ENCODE measurements at places on chromosomes 2 and 18.

DNA sequence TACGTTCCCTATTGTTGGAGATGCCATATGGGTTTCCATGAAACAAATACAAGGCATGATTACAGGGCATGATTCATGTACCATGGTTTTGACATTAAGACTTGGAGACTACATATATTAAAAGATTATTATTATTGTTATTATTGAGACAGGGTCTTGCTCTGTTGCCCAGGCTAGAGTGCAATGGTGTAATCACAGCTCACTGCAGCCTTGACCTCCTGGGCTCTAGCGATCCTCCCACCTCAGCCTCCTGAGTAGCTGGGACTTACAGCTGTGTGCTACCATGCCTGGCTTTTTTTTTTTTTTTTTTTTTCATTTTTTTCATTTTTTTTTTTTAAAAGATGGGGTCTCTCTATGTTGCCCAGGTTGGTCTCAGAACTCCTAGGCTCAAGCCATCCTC is 69.1 kb downstream of the MYOM1 start:
- no peak for DNase-seq

DNA sequence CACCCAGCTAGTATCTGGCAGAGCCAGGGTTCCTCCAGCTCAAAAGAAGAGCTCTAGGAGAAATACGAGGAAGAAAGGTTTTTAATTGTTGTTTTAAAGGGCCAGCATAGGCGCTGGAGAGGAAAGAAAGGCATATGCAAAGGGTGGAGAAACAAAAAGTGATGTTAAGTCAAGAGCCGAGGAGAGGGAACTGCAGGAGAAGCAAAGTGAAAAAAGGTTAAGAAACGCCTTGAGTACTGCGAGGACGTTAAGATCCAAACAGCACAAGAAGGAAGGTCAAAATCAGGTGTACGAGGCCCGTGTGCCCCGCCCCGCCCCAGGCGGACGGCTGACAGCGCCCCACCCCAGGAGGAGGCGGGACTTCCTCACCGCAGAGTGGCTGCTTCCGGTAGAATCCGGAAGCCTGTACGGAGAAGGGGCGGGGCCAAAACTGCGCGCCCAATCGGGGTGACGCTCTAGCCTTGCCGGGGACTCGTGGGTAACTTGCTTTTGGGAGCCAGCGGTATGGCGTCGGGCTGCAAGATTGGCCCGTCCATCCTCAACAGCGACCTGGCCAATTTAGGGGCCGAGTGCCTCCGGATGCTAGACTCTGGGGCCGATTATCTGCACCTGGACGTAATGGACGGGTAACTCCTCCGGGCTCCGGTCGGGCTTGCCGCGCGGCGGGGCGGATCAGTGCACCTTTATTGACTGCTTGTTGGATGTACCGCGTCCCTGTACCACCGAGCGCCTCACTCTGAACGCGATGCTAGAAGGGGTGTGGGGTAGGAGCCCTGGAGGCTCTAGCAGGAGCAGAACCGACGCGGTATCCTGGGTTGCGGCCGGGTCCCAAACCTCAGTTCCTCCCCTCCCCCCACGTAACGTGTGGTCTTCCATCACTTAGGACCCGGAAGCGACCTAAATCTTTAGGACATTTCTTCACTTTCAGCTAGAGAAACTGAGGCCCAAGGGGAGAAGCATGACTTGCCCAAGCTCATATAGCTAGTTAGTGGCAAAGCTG is at the start of gene RPE:
RPE (plus strand) TSS at position 481 of the 1,000 bp plus-strand sequence; CDS start at position 505, 24 bp downstream.
- DNase-seq, result peak; percentile 96

DNA sequence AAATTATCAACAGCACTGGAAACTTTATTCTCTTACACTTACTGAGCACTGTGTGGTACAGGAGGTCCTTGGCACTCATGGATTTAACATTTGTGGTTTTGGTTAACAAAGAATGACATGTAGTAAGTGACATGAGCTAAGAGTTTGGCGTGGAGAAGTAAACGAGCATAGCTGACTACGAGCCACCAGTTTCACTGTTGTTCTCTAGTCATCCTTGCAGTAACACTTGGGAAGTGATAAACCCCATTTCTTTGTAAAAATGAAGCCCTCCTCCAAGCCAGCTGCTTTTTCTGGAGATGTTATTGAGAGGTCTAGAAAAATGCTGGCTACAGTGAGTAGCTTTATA is 32.7 kb downstream of the QPCT start:
- no peak for DNase-seq

DNA sequence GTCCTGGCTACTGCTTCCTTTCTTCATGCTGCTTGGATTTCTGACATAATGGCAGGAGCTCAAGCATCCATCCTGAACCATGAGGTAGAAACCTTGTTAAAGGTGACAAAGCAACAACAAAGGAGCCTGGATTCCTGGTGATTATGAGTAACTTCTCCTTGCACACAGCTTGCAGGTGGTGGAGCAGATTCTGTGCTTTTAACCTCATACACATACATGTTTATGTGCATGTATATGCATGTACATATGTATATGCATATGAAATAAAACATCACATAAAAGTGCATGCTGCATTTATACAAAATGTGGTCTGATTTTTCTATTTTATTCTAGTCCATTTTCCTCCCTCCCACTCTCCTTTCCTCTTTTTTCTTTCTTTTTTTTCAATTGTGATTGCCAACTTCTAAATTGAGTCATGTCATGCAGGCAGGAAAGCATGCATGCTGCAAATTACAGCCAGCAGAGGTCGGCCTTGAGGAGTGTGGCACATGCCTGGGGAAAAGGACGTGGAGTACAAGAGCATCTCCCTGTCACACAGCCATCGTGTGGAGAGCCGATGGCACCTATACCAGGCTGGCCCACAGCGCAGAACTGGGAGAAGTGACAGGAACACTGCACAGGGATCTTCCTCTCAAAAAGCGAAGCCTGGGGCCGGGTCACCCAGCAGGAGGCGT is 17.9 kb downstream of the LCT start:
- no peak for DNase-seq

GRCh38 chr2:214180071-214180470 is 230.8 kb upstream of the VWC2L start:
- no peak for DNase-seq

GRCh38 chr18:56727399-56727798 is 76.2 kb downstream of the WDR7 start:
- DNase-seq, result no peak

DNA sequence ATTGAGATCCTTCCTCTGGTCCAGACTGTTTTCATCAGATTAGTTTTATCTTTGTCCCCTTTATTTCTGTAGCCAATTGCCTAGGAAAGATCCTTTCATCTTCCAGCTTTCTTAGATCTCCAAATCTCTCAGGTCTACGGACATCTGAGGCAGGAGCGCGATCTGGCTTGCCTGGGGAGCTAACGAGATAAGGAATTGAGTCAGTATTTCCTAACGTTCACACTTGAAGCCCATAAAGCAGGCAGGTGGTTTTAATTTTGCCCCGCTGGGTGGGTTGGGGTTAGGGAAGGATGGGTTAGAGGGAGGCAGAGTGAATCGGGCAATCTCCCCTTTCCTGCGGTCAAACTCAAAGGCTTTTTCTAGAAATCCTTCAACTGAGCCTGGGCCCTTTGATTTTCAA is 727 bp upstream of the TTLL4 start:
- no peak for DNase-seq

DNA sequence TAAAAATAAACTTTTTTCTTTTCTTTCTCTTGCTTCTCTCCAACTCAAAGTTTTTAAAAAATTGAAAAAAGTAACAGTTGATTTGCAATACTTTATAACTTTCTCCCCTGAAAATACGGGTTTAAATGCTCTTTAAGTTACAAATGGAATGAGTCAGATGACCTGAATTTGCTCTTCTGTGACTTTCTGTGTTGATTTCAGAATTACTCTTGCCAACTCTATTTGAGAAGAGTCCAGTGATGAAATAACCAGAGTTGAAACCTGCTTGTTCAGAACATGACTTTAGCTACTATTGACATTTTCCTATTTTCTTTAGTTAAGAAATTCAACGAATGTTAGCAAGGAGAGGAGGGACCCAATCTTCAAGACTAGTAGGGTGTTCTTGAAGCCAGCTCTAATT is 146.1 kb upstream of the ZSWIM2 start:
- DNase-seq, result no peak

DNA sequence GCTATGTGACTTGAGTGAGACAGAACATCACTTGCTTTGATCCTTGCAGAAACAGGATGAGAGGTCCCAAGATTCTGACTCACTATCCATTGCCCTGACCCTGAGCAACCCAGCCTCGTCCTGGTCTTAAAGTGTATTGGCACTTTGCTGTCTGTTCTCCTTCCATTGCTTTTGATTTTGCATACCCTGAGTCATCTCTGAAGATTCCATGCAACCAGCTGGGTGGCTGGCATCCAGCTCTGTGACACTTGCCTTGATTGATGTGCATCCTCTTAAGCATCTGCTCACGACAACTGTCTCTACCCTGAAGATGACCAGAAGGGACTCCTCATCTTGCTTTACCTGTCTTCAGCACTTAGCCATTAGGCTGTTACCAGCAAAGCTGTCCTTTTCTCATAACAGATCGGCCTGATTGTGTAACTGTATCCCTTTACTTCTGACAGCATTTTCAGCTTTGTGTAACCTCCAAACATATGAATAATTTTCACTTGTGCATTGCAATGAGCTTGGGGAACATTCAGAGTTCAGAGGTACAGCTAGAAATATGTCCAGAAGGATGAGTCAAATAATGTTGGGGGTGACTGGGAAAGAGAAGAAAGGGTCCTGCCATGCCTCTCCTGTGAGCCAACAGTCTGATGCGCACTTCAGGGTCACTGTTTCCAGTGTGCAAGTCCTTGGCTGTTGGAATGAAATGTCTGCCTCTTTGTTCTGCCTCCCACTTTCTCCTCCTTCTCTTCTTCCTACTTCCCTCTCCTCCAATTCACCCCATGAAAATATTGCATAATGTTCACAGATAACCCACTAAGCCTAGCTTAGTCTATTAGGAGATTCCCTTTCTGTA is 249.7 kb upstream of the OSR1 start:
- DNase-seq, result no peak

DNA sequence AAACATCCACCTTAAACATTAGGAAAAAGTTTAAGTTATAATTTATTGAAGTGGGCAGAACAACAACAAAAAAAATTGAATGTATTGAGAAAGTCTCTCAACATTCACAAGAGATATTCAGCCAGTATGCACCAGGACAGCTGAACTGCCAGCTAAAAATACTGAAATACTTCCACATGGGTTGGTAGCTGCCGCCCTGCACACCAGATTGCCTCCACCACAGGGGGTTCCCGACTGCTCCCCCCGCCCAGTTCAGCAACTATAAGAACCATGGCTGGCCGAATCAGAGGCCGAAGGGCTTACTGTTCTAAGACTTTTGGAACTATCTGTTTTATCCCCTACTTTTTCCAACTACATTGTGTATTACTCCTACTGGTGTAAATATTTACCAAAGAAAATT is 150.0 kb upstream of the LRP1B start:
- DNase-seq, result no peak

GRCh38 chr18:43714343-43715010 is 437.2 kb upstream of the SYT4 start:
- no peak for DNase-seq

GRCh38 chr18:48467231-48467630 is 58.0 kb upstream of the ZBTB7C start:
- no peak for DNase-seq

DNA sequence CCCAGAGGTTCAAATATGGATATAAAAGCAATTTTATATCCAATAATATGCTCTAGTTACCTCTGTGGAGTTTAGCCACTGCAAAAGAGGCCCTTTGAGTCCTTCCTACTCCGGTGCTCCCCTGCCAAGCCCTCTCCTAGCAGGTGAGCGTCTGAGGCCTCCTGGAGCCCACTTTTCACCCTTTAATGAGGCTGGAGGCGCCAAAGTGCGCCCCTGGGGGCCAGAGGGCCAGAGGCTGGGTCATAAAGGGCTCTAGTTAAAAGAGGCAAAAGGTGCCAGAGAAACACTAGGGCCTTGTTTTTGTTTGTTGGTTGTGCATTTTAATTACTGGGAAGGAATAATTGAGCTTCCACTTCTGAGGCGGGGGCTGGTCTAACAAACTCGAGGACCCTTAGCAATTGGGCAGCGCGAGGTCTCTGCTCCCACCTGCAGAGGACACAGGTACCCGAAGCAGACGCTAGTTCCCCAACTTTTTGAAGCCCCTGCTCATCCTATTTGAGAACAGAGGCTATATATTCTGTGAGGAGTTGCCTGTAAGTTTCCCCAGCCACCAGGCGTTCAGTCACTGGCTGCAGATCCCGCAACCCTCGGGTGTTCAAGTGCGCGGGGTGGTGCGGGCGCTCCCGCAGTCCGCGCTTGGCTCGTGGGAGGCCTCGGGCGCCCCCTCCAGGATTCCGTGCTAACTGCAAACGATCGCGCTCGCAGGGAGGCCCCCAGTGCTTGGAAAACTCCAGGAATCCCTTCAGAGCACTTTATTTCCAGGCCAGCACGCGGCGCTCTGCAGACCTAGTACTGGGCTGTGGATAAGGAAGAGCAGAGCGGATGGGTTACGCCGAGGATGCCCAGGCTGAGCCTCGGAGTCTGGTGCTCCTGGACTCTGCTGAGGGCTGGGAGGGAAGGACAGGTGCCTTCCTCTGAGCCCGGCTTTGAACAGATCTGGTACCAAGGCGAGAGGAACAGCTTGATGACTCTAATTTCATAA is 14.1 kb downstream of the MSGN1 start:
- DNase-seq, result no peak
